ENCODE measurements at places on chromosomes 7 and 10.

- DNase-seq: no peak
Measured at GRCh38 chr10:52631146-52631545, 141.4 kb downstream of the MBL2 start.

DNA sequence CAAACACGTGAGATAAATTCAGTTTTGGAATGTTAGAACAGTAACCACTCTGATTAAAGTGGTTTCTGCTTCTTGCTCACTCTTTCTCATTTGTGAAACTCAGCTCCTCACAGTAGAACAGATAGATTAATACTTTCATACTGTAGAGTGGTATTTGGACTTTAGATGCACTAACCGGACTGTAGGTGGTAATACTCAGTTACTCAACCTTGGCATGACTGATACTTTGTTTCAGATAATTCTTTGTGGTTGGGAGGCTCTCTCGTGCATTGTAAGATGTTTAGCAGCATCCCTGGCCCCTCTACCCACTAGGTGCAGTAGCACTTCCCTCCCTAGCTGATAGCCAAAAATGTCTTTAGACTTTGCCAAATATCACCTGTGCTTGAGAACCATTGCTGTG lies 37.6 kb downstream of the MCU start:
- no peak for DNase-seq

- no peak for DNase-seq
Measured at GRCh38 chr10:70830164-70830563, 14.4 kb downstream of the SGPL1 start.

- peak; percentile 27 for DNase-seq
Measured at GRCh38 chr7:44064791-44065430, 456 bp downstream of the PGAM2 start.

GRCh38 chr7:86391813-86392212 lies 251.9 kb upstream of the GRM3 start:
- DNase-seq: no peak

DNA sequence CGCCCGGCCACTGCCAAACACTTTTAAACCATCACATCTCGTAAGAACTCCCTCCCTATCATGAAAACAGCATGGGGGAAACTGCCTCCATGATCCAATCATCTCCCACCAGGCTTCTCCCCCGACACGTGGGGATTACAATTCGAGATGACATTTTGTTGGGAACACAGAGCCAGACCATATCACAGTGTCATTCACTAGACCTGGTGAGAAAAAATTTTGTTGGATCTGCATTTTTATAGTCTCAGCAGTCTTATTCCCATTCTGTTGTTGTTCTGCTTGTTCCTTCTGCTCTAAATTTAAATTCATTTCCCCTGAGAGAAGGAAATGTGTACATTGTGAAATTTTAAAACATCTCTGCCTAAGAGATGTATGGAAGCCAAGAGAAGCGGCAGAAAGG lies 4.8 kb upstream of the MKLN1 start:
- no peak for DNase-seq

DNA sequence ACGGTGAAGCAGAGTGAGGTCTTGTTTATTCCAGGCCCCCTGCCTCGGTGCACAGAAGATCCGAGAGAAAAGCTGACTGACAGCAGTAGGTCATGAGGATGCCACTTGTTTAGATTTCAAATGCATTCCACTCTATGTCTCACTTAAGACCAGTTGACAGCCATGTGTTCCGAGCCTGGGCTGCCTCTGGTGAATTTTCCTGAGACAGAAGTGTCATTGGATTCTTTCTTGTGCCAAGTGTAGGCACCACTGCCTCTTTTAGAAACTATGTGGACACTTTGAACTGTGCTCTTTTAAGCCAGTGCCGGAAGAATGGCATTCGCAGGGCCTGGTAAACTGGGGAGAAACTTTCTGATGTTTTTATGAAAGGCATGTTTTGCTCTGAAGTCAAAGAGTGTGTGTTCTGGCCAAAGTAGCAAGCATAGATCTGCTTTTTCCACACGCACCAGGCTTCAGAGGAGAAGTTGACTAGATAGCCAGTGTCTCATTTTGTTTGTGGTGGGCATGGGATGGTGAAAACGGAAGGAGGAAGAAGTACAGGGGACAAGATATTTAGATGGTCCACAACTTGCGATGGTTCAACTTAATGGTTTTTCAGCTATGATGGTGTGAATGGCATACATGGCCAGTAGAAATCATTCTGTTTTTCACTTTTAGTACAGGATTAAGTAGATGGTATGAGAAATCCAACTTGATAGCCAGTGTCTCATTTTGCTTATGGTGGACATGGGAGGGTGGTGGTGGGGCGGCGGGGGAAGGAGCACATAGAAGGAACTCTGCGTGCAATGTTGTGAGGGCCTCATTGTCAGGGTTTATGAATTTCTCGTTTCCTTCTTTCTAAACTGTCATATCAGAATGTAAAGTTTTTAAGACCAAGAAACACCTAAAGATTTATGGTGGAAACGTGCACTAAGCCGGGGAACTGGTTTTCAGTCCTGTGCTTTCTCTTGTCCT lies 41.5 kb downstream of the CYP17A1 start:
- DNase-seq: no peak

DNA sequence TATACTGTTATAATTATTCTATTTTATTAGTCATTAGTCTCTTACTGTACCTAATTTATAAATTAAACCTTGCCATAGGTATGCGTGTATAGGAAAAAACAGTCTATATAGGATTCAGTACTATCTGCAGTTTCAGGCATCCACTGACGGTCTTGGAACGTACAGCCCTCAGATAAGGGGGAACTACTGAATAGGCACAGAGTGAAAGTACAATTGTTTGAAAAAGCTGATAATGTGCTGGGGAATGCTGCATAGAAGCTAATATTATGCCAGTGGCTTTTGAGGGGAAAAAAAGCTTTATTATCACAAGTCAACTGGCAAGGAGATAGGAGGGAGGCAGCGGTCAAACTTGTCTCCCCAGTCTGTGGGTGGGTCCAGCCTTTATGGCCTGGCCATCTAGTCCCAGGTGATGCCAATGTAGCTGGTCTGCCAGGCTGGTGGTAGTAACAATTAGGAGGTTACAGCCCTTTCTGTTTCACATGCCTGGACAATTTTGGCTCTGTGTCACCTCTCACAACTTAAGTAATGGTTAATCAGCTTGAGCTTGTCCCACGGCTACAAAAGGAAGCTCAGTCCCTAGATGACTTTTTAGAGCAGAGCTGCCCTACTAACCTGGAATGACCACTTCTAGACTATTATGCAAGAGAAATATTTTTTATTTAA lies 8.3 kb upstream of the FMC1 start:
- DNase-seq: no peak

DNA sequence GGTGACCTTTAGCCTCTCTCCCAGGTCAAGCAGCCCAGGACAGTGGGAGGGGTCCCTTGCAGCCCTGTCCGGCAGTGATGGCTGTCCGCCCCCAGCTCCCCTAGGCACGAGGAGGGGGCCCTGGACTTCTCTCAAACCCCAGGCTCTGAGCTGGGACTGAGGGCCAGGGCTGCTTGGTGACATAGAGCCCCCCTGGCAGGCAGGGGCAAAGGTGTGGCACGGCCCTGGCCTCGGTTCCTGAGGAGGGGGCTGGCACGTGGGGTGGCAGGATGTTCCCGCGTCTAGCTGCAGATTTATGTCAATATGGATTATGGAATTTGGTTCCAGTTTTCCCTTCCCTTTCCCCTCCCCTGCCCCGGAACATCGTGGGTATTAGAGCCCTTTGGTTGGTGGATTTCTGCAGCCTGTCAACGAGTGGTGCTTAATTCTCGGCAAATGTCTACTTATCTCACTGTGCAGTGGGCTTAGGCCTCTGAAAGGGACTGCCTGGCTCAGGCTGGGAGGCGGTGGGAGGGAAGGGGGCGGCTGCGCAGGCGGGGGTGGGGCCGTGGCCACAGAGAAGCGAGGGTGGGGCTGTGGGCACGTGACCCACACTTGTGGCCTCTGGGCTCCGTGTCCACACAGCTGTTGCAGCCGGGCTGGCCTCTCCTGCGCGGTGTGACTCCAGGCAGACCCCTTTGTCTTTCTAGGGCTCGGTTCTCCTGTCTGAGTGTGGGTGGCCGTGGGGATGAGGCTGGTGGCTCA lies 19.3 kb downstream of the UNCX start:
- DNase-seq: no peak

- no peak for DNase-seq
Measured at GRCh38 chr7:155939350-155939749, 127.1 kb upstream of the SHH start.
